ENCODE measurements at places on chromosomes 1 and 21. TPM values are rescaled to one million over a fixed set of nuclear protein-coding genes. Genes with fewer than 3 reads are reported as not detected.

DNA sequence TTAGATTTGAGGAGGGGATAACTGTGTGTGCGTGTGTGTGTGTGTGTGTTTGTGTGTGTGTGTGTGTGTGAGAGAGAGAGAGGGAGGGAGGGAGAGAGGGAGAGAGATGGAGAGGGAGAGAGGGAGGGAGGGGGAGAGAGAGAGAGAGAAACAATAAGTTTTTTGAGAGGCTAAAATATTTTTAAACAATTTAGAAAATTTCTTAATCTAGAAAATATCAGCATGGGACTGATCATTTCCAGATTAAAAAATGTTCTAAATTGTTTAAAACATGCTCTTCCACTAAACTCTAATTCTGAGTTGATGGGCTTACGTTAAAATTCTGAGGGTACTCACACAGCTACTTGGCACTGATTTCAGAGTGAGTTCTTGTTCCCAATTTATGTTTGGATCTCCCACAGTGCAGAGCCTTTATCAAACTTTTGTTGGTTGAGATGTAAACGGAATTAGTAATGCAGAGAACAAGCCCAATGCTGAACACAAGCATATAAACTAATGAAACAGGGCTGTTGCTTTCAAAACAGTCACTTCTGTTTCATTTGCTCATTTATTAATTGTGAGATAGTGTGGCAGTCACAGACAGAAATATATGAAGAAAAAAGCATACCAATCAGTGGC is 73.4 kb upstream of the RGS2 start:
- no peak for DNase-seq

GRCh38 chr1:99218572-99218971 is 45.7 kb upstream of the PLPPR4 start:
- no peak for DNase-seq

DNA sequence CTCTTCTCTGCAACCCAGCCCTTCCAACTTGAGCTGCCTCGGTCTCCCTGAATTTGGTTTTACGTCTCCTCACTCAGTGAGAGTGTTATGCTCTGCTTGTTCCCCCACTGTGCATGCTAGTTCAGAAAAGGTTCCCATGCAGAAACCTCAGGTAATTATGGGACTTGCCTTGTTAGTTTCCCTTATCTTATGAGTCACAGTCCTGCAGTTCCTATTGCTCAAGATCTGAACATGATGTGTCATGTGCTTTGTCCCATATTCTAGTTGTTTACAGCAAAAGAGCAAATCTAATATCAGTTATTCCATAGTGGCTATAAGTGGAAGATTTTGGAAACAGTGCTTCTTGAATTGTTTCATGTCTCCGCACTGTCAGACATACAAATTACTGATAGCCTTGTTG is 74.4 kb downstream of the DUSP10 start:
- DNase-seq, result no peak

- DNase-seq, result no peak
Measured at GRCh38 chr21:14741256-14741655, 195.1 kb upstream of the SAMSN1 start.

- no peak for DNase-seq
Measured at GRCh38 chr1:44572572-44572879, 101.8 kb downstream of the TMEM53 start.

DNA sequence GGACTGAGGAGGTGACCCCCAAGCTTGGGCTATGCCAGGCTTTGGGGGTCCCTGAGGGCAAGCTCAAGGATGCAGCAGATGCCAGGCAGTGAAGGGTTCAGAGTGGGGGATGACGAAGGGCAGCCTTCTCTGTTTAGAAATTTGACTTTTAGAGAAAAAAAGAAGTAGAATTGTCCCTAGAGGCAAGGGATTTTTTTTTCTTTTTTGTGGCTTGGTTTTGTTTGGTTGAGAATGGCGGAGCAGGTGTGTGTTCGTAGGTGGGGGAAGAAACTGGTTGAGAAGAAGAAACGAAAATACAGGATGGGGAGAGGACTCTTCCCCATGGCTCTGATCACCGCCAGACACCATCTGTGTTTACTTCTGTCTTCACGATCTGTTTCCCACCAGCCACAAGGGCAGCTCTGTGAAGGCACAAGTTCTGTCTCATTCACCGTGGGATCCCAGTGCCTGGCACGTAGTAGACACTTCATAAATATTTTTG is 8.2 kb downstream of the PLA2G5 start:
- DNase-seq, result no peak

- DNase-seq, result no peak
Measured at GRCh38 chr1:31782421-31783410, 18.6 kb upstream of the ADGRB2 start.

DNA sequence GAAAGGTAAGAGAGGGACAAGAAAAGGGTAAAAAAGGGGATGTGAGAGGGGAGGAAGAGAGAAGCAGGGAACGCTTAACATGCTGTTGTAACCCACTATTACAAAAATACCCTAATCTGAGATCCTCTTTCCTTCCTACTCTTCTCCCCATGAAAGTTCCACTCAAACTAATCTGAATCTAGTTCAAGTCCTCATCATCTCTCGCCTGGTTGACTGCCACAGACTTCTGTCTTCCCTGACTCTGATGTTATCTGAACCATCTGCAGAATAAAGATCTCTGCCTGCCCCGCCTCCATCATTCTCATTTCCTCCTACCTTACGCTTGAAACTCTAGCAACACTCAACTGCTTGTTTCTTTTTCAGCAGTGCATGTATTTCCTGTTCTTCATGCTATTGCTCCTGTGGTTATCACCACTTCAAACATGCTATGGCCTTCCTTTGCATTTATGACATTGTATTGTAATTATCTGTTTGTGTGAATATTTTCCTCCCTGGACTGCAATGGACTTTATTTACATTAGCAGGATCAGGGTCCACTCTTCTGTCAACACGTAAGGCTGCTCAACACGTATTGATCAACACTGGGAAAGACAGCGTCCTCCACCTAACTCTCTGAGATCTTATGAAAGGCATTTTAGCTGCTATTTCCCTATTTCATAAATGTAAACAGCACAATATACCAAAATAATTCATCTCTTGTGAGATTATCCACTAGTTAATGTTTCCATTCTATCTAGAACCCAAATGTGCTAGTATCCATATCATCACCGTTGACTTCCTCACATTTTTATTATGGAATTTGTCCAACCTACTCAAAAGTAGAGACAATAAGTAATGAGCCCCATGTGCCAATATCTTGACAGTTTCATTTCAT is 215.5 kb upstream of the USP25 start:
- DNase-seq, result no peak

DNA sequence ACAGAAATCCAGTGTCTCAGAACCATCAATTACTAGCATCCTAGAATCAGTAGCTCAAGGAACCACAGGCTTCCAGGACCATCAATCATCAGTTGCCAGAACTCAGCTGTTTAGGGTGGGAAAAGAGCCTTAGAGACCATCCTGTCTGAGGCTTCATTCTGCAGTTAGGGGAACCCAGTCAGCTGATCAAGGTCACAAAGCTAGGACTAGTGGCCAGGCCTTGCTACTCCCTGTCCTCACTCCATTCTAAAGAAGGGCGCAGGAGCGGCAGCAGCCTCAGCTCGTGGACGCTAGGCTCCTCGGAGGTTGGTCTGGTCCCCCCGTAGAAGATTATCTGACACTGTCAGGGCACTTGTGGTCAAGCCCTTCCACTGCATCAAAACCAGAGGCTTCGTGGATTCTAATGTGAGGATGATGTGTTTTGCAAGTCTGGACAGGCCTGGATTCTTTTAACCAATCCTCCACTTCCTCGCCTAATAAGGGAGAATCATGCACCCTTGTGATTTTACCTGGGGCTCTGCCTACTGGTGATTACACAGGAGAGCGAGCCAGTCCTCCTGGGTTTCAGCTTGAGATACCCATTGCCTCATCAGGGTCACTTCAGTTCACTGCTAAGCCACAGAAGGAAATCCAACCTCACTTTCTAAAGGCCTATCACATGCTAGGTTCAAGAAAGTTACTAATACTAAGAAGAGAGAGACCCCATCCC is 41.7 kb upstream of the IFFO2 start:
- DNase-seq, result no peak

DNA sequence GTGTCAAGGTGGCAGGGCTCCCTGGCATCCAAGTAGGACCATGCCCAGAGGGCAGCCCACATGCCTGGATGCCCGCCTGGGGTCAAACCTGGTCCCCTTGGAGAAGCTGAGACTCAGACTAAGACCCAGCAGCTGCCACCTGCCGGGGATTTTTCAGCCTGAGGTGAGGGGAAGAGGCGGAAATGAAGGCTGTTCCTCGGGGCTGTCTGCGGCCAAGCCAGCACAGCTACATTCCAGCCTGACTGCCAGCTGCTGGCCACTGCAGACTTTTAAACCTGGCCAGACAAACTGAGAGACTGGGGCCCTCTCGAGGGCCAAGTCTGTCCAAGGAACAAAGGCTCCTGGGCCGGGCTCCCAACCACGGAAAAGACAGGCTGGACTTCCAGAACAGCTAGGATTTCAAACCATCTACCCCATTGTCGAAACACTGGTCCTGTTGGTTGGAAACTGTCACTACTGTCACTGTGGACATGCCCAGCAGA is 21.9 kb upstream of the PLEKHG5 start:
- no peak for DNase-seq

GRCh38 chr1:171081314-171081753 is 9.4 kb upstream of the FMO3 start:
- DNase-seq, result no peak

DNA sequence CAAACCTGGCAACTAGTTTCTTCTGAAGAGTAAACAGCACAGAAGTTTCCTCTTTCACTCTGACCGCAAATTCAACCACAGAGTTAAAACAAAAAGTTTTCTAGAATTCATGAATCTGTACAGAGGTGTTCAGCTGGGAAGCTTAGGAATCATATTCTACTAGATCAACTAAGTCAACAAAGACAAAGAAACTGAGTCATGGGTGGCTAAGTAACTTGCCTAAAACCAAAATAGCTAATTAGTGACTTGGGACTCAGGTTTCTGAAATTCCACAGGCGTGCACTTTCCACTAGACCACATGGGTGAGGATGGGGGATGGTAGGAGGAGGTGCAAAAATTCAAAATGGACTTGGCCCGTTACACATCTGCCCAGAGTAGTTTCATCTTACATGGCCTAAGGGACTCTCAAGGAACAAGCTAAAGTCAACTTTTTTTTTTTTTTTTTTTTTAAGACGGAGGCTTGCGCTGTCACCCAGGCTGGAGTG is 25.8 kb downstream of the PTPN14 start:
- DNase-seq, result no peak

DNA sequence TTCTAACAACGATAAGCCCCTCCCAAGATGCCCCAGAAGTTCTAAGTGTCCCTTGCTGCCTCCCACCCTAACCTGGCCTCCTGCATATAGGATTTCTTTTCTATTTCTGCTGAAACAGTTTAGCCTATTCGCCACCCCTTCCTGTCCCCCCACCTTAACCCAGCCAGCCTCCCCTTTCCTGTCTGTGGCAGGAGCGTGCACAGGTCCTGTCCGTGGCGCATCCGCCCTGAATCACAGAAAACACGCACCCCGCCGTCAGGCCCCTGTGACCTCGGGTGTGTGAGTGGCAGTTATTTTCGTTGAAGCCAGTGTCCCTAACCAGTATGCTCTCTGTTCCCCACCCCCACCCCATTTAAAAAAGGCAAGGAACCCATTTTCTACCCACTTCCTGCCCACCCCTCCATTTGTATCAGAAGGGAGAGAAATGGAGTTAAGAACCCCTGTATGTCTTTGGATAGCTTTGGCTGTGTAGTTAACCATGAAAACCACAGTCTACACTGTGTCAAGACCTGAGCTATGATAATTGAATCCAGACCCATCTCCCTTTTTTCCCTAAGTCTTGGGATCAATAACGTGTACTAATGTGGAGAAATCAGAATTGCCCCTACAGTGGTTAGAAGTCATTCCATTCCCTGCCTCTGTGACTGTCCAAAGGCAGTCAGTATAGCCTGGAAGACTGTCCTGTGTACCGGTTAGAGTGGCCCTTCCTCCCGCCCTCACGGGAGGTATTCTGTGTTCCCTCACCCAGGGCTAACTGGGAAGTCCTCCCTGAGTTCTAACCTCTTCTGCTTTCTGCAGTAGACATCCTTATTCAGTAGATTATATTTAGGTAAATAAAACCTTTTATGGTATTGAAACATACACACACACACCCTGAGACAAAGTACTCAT is 1.8 kb downstream of the PLEKHO1 start:
- DNase-seq, result no peak

GRCh38 chr1:33970148-33970825 is 106.4 kb downstream of the HMGB4 start:
- no peak for DNase-seq

- no peak for DNase-seq
Measured at GRCh38 chr1:151166505-151166956, 587 bp downstream of the SCNM1 start.

DNA sequence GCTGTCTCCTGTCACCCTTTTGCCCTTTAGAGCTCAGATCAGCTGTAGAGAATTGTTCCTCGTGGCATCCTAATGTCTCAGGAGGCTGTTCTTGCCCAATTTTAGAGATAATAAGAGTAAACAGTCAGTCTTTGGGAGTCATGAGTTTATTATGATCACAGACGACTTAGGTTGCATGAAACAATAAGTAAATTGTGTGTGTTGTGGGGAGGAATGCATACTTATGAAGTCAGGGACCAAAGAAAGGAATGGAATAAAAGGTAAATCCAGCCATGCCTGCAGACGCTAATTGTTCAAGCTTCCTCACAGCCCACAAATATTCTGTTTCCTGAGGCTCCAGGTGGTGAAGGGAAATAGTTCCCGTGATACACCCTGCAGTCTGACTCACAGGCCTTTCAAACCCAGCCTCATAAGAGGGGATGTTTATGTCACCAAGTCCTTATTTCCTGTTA is 897 bp downstream of the EPHX4 start:
- no peak for DNase-seq

DNA sequence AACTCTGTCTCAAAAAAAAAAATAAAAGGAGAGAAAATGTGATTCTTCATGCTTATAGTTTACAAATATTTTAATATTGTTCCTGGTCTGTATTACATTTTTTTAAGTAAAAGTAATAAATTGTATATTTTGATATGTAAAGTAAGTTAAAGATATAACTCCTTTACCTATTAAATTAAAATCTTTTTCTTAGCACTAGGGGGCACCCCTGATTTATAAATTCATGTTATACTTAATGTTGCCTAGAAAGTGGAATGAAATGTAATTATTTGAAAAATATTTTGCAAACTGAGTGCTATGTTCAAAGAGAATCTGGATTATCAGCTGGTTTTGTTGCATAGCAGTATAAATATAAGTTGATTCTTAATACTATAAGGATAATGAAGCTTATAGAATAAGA is 49.2 kb downstream of the RALGPS2 start:
- no peak for DNase-seq

Gene NECTIN4
- total RNA-seq, result not detected

Gene CAMK1G
- not detected for total RNA-seq

Gene PLA2G2A
- total RNA-seq, result not detected

Gene VWA5B1
- total RNA-seq, result not detected

Gene DCST2
- total RNA-seq, result 0.13 TPM

Gene ALG14
- total RNA-seq, result 4.1 TPM

Gene MTARC2
- 10.1 TPM for total RNA-seq

Measured in Panc1 (cell line).